ENCODE measurements at places on chromosomes 2 and 18. TPM values are rescaled to one million over a fixed set of nuclear protein-coding genes. Genes with fewer than 3 reads are reported as not detected.

DNA sequence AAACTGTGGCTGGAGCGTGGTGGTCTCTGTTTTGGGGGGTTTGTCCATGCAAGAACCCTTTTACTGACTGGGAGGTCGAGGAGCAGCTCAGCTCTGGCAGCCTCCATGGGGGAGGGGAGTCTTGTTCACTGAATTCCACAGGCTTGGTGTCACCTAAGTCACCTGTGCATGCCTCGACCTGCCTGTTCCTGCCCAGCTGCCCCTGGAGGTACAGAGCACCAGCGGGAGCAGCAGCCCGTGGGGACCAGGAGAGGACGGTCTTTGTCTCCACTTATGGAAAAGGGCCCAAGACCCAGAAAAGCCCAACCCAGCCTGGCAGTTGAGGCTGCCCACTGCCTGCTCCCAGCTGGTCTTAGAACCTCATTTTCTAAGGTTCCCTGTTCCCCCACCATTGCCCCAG lies 168.7 kb upstream of the AGAP1 start:
- DNase-seq = no peak

- DNase-seq = no peak
Measured at GRCh38 chr2:109407276-109408042, 206.3 kb downstream of the SEPTIN10 start.

DNA sequence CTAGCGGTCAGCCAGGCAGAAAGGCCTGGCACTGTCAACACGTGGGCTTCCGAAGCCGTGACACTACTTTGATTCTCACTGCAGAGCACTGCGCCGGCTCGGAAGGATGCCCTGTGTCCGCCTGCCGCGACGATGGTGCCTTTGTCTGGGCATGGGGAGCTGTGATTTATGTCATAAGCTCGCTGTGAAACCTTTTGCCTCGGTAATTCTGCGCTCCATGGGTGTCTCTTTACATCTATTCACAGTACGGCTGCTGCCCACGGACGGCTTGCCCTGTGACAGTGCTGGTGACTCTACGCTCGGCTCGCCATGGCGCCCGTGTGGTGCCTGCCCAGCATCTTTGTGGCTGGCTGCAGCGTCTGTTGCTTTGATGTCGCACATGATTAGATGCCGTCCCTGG lies 43.1 kb upstream of the GBX2 start:
- no peak for DNase-seq

- peak; percentile 84 for DNase-seq
Measured at GRCh38 chr18:3129053-3129864, 90.5 kb downstream of the MYOM1 start.

GRCh38 chr2:177000061-177000714 lies 212.4 kb upstream of the HNRNPA3 start:
- no peak for DNase-seq

- no peak for DNase-seq
Measured at GRCh38 chr2:52542297-52542696, 1225.3 kb upstream of the CHAC2 start.

GRCh38 chr2:114610677-114611076 lies 168.2 kb downstream of the DPP10 start:
- no peak for DNase-seq

DNA sequence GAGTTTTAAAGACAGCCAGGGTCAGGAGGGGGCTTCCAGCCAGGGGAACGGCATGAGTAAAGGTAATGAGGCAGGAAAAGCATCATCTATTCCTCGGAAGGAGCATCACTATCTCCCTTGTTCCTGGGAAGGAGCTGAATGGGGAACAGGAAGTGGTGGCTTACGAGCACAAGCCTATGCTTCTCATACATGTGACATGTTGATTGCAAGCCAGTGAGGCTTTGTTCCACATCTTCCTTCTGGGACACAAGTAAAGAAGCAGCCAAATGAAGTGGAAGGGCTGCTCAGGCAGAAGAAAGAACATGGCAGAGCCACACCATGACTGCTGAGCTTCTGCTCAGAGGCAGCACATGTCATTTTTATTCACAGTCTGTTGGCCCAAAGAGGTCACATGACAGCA lies 15.1 kb upstream of the LMAN1 start:
- no peak for DNase-seq

DNA sequence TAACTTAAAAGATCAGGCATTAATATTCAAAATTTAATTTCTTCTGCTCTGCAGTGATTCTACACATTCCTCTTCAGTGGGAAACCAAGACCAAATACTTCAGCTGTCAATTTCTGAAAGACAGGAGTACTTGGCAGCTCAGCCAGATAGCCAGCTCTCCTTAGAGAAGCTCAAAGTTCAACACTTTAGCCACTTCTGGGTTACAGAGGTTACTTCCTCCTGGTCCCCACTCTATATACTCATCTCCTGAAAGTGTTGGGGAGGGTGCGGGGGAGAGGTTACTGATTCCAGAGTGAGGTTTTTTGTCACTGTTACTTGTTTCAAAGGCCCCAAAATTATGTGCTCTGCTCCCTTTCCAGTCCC lies 4.1 kb downstream of the CYTIP start:
- DNase-seq = no peak

DNA sequence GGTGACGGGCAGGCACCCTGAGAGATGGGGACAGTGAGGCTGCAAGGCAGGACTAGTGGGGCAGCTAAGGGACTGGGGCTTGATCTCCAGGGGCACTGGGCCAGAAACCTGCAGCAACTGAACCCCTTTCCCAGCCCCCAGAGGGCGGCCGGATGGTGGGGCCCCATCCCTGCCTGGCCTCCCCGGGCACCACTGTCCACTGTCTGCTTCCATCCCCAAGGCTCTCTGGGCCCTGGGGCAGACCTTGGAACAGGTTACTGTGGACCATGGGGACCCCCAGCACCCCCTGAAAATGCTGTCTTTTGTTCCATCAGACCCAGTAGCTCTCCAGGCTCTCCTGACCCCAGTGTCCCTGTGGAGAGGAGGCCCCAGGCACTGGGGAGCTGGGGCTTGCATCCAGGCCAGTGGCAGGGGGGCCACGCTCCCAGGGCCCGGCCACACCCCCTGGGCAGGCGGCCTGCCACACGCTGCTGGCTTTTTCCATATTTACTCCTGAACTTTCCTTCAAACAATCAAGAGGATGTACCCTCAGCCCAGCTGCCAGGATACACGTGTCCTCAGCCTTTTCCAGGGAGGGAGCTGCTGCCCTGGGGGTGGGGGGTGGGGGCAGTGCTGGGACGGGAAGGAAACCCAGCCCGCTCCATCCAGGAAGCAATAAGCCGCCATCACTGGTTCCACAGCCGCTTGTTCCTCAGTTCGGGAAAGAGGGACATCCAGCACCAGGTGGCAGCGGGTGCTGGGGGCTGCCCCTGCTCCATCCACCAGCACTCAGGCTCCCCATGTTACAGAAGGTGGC lies 102.3 kb upstream of the ODC1 start:
- no peak for DNase-seq

DAPL1 gene
- not detected for polyA plus RNA-seq

MROH2A gene
- not detected for polyA plus RNA-seq

Measured in fibroblast of lung (primary cell).